GM06990 (cell line): ENCODE measurements at places on chromosomes 7 and 10.

- no peak for DNase-seq
Measured at GRCh38 chr7:24724451-24725190, 32.6 kb downstream of the GSDME start.

DNA sequence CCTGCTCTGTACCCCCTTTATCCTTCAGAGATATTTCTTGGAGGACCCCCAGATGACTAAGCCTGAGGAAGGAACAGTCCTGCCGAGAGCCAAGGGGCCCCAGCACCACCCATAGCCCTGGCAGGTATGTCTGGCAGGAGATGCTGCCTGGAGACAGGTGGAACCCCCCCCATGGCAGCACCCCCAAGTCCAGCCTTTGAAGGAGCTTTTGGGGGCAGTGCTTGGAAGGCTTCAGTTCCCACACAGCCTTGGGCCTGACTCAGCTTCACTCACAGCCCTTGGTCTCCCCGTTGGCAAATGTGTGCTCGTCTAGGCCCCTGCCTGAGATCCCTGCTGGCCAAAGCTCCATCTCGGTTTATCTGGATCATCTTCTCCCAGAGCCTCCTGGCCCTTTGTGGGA, 23.0 kb upstream of the PCBD1 start:
- no peak for DNase-seq

GRCh38 chr10:72981882-72982529, 27.4 kb upstream of the PLA2G12B start:
- DNase-seq: no peak

DNA sequence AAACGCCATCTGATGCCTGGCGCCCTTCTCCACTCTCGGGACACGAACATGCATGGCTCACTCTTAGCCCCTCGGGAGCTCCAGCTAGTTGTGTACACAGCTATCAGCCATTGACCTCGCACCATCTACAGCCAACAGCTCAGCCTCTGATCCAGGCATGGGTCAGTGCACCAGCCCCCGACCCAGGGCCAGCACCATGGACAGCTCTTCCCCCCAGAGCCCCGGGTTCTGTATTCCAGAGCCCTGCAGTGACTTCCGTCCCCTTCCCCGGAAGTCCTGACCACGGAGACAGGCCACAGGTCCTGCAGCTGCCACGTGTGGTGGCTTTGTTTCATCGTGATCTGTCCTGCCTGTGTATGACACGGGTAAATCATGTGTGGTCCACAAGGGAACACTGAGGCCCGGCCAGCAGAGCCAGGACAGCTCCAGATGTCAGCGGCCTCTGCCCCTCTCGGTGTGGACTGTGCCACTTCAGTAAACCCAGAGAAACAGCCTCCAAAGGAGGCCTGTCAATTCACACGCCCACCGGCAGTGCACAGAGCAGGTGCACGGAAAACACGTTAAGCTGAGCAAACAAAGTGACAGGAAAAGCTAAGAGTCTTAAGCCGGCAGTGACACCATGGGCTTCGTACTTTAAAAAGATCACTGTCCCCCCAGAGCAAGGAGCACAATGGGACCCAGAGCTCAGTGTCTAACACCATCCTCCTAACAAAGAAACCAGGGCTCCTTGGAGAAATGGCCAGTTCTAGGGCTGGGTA, 13.0 kb downstream of the STK32C start:
- no peak for DNase-seq

GRCh38 chr10:79155301-79156081, 86.7 kb downstream of the ZMIZ1 start:
- DNase-seq: no peak

DNA sequence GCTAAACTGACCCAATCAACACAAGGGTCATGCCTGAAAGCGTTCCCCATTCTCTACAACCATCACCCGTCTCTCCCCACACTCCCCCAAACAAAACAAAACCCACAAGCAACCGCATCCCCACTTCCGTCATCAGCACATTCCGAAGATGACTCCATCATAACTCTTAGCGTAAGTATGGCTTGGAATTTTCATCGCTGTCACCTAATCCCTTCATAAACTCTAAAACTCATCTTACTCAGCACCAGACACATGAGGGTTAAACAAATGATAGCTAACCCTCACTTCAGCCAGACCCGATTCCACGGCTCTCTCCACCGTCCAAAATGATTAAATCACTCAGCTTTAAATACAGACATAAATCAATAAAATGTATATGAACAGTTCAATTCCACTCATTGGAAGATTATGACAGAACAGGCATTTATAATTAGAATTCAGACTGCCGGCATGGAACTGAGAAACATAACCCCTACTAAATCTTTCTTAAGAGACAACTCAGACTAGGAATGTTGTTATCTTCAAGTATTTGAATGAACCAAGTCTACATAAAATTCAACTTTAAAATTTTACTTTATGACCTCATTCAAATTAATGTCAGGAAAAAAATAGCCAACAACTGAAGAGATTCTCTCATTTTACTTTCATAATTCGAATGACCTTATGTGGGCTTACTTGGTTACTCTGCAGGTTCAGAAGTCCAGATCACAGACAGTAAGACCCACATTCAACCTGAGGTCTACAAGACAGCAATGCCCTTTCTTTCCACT, 215.9 kb downstream of the PARD3 start:
- no peak for DNase-seq

DNA sequence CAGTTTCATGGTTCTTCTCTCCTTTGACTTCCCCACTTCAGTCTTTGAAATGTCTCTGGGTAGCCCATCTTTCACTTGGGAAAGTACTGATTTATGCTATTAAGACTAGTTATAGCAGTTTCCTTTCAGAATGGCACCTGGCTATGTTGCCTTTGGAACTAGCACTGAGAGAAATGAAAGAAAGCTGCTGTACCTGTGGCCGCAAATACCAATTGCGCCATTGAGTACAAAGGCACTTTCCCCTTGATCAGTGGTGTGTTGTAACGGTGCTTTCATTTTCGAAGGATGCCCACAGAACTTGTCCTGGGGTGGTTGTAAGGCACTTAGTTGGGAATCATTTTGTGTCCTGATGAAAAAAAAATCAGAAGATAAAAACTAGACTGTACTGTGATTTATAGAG, 16.8 kb downstream of the BUB3 start:
- DNase-seq: no peak

DNA sequence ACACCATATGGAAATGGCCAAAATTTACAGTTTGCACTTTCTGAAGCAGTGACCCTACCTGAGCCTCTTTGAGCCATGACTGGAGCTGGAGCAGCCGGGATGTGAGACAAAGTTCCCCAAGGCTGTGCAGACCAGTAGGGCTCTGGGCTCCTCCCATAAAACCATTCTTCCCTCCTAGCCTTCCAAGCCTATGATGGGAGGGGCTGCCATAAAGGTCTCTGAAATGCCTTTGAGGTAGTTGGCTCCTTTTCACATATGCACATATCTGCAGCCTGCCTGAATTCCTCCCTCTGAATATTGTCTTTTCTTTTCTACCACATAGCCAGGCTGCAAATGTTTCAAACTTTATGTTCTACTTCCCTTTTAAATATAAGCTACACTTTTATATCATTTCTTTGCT, 516.6 kb upstream of the POM121L12 start:
- no peak for DNase-seq

DNA sequence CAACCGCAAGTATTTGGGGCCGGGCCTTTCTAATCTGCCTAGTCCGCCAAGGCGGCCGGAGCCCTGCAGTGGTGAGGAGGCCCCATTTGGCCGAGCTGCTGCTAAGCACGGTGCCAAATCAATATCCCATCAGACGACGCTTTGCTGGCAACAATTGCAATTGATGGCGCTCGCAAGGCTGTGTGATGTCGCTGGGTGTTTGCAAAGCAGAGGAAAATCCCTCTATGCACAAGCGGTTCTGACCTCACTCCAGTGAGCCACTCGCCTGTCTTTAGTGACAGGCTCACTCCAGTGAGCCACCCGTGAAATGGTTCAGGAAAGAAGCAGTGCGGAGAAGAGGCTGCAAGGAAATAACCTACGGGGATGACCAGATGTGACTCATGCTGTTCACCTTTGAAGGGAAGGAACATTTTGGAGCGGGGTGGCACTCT, 18.3 kb upstream of the PDE1C start:
- no peak for DNase-seq

DNA sequence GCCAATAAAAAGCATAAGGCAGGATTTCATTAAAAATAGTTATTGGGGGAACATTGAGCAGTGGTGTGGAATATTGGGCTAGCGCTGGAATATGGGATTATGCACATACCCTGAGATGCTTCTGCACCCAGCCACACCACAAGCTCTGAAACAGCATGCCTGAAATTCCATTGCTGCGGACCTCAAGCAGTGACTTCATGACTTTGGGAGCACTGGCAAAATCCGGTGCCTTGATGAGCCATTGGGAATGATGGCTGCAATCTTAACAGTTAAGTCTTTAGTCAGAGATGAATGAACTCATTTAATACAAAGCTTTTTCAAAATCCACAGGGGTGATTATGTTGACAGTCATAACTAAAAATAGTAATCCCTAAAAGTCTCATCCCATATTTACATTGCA, 274.7 kb upstream of the MTPN start:
- no peak for DNase-seq

DNA sequence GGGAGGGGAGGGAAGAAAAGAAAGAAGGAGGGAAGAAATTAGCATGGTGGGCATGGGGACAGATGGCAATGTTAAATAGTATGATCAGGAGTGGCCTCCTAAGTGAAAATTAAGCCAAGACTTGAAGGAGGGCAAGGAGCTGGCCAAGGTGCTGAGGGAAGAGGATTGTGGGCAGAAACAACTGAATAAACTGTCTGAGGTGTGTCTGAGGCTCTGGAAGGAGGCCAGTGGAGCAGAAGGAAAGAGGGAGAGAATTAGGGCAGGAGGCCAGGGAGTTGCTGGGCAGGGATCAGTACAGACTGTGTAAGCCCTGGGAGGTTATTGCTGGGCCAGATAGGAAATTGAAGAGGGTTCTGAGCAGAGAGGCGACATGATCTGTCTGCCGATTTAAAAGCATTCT, 40.6 kb upstream of the VKORC1L1 start:
- no peak for DNase-seq

GRCh38 chr7:96657347-96658021, 52.2 kb downstream of the SEM1 start:
- no peak for DNase-seq

- no peak for DNase-seq
Measured at GRCh38 chr7:22338877-22339276, 18.1 kb downstream of the RAPGEF5 start.

DNA sequence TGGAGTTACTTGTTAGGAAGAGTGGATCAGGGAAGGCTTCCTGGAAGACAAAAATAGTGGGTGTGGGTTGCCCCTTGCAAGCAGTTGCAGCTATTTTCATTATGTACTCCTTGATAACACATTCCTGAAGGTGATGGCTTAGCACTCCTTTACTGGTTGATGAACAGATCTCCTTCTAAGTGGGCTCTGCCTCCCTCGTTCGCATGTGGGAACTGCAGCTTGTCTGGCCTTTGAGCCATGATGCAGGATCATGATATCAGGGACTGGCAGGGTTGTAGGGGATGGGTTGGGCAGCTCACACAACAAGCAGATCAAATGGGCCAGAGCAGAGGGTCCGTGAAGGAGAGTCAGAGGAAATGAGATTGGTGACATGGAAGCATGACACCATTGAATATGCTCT, 28.8 kb upstream of the LRRC4 start:
- DNase-seq: no peak

DNA sequence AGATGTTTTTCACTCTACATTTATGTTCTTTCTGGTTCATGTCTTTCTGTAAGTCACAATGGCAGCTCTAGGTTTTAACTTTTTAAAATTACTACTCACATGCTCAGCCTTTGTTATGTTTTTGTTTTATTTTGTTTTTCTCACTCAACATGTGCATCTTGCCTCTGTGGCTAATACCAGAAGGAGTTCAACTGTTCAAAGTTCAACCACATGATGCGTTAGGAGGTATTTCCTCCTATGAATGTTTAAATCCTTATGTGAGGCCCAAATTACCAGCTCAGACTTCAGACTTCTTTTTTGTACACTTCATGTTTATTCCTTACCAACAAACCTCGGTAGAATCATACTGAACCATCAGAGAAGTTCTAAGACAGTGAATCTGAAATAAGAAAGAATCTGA, 151.6 kb downstream of the MALRD1 start:
- no peak for DNase-seq

GRCh38 chr10:78408671-78409472, 375.2 kb downstream of the RPS24 start:
- no peak for DNase-seq

GRCh38 chr10:29435809-29436501, 147.1 kb downstream of the LYZL1 start:
- no peak for DNase-seq

DNA sequence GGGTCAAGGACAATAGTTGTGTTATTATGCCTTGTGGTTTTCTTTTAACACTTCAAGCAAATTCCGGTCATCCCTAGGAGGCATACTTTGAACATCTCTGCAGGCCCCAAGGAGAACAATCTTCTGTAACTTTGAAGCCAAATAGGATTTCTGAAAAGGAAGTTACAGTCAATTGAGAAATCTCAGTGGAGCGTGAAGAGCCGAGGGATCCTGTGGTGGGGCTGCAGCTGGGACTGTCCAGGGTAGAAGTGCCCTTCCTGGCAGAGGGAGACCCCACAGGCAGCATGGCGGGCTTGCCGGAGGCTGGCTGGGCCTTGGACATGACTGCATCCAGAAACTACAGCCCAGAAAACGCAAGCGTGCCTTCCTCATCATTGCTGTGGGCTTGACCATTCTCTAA, 179.7 kb downstream of the PTPN20 start:
- no peak for DNase-seq

DNA sequence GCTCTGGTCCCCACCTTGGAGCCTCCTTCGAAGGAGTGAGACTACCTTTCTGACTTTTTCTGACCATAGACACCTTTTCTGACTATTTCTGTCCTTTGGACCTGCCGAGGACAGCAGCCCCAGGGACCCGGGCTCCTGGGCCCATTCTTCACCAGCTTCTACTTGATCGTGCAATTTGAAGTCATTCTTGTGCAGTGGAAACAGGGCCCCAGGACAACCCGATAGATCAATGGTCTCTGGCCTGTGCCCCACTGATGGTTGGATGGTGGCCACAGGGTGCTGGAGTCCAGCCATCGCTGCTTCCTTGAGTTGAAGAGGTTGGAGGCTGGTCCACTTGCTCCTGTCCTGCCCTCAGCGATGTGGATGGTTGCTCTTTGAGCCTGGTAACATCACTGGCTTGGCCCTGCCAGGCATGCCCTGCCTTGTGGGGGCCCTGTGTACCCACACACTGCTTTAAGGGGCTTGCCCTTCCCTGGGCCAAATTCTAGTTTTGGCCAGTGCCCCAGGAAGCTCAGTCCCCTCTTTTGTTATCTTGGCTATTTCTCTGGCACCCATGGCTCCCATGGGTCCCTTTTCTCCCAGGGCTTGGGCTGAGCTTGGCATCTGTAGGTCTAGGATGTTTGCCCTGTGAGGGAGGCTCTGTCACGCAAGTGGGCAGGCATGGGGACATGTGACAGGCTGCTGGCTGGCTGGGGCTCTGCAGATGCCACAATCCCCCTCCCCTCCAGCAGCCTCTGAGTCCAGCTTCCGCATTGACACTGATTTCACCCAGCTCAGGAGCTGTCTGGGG, 375.6 kb upstream of the NUPR2 start:
- no peak for DNase-seq
